SK-N-SH (cell line): ENCODE measurements at places on chromosomes 4 and X.

DNA sequence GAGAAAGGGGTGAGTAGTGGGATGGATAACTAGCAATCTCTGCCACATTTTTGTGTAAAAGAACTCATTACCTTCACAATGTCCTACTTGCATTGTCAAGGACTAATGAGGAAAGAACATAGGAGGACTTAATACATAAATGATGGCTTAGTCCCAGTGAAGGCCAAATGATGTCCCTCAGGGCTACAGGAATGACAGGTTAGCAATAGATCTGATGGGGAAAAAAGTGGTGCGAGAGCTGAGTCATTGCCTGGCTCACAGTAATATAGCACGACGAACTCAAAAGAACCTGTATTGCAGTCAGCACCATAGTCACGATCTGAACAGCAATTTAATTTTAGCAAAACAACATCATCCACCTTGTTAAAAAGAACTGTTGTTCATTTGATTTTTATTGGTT, 70.9 kb upstream of the ARHGAP36 start:
- no peak for DNase-seq
- H3K4me3 ChIP-seq = no peak overlapping the region
- H3K4me1 ChIP-seq = no peaks in the 10 kb centered on the region
- H3K27ac ChIP-seq = no peak overlapping the region
- no peaks in the 10 kb centered on the region; the same call in 1 of the 2 replicates for H3K27me3 ChIP-seq
- H3K36me3 ChIP-seq = no peaks in the 10 kb centered on the region

DNA sequence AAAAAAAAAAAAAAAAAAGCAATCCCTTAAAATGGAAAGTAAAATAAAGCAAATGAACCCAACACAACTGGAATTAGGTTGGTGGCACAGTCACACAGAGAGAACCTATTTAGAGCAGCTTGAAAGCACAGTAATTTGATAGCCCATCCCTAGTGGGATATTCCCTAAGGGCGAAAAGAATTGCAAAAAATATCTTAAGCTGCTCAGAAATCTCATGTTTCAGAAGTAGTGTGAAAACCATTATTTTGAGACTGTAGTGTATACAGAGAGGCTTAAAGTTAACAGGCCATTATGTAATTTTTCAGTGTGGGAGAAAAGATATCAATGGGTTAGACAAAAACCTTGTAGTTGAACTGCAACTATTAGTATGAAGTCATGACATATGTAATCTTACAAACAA, 40.0 kb upstream of the DHX15 start:
- H3K27me3 ChIP-seq = peaks cover 8% of the 10 kb centered on the region; the same call in 1 of the 2 replicates
- H3K27ac ChIP-seq = no peak overlapping the region
- no peak for DNase-seq
- H3K36me3 ChIP-seq = no peaks in the 10 kb centered on the region

GRCh38 chr4:139986106-139986505, 167.9 kb downstream of the MAML3 start:
- no peak overlapping the region for H3K4me3 ChIP-seq
- H3K27ac ChIP-seq = peak overlapping the region; percentile 81
- H3K27me3 ChIP-seq = no peaks in the 10 kb centered on the region
- peaks cover 28% of the 10 kb centered on the region for H3K4me1 ChIP-seq

GRCh38 chrX:71917621-71918343, 7.1 kb downstream of the NHSL2 start:
- no peak overlapping the region for H3K4me3 ChIP-seq
- no peak for DNase-seq
- H3K27me3 ChIP-seq = peaks cover 10% of the 10 kb centered on the region; the same call in 1 of the 2 replicates
- no peaks in the 10 kb centered on the region for H3K36me3 ChIP-seq
- H3K27ac ChIP-seq = no peak overlapping the region

- H3K27ac ChIP-seq = peak within 1 kb of the TSS; percentile 82
- H3K36me3 ChIP-seq = no peaks in the 10 kb centered on the region
- H3K4me1 ChIP-seq = peaks cover 17% of the 10 kb centered on the region; the same call in 1 of the 2 replicates
- DNase-seq = peak; percentile 97
These were observed at the start of gene IDUA for GRCh38 chr4:986879-987623. TSS of gene IDUA (plus strand) at chr4:987044. CDS start at chr4:987085, 41 bp downstream.

DNA sequence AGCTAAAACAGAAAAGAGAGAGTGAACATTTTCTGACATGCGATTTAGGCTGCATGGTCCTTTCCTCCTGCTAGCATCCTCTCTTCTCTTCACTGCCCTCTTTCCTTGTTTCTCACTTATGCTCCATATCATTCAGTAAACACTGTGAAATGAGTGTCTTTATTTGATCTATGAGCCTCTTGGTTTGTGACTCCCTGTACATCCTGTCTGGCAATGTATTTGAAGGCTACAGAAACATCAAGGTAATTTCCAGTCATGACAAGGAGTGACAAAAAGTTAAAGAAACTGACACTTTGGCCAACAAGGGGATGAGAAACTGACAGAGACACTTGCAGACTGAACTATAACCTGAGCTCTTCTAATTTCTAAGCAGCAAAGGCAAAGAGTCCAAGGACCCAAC, 8.7 kb downstream of the FTHL17 start:
- H3K27ac ChIP-seq = no peak overlapping the region
- no peaks in the 10 kb centered on the region for H3K4me1 ChIP-seq
- no peaks in the 10 kb centered on the region for H3K36me3 ChIP-seq
- H3K4me3 ChIP-seq = no peak overlapping the region
- DNase-seq = no peak

DNA sequence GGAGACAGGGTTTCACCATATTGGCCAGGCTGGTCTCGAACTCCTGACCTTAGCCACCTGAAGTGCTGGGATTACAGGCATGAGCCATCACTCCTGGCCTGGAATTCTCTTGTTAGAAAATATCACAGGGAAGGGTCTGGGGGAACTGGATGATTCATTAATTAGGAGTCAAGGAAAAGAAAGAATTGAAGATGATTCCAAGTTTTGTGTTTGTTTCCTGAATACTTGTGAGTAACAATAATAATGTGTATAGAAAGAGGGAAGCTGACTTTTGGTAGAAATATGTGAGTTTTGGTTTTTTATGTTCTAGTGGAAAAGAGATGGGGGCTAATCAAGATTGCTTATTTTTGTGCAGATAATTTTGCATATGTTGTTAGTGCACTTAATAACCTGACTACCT, 77.3 kb upstream of the CLNK start:
- H3K4me3 ChIP-seq = no peak overlapping the region
- no peaks in the 10 kb centered on the region for H3K36me3 ChIP-seq
- no peak for DNase-seq
- H3K4me1 ChIP-seq = no peaks in the 10 kb centered on the region
- no peak overlapping the region for H3K27ac ChIP-seq

GRCh38 chr4:116001291-116001690, 887.9 kb upstream of the NDST4 start:
- no peaks in the 10 kb centered on the region for H3K27me3 ChIP-seq
- H3K27ac ChIP-seq = no peak overlapping the region
- no peaks in the 10 kb centered on the region for H3K4me1 ChIP-seq
- no peaks in the 10 kb centered on the region for H3K36me3 ChIP-seq

- no peak overlapping the region for H3K27ac ChIP-seq
- DNase-seq = no peak
- H3K4me1 ChIP-seq = no peaks in the 10 kb centered on the region
- no peaks in the 10 kb centered on the region for H3K36me3 ChIP-seq
These were observed 27.5 kb upstream of the ABCG2 start for GRCh38 chr4:88185906-88186305.

- no peaks in the 10 kb centered on the region; the same call in 1 of the 2 replicates for H3K4me1 ChIP-seq
- no peak overlapping the region for H3K27ac ChIP-seq
- H3K4me3 ChIP-seq = no peak overlapping the region
- peaks cover 78% of the 10 kb centered on the region for H3K27me3 ChIP-seq
- no peak for DNase-seq
These were observed 47.7 kb downstream of the FGFRL1 start for GRCh38 chr4:1058997-1059665.

GRCh38 chrX:57651169-57651919, 28.7 kb downstream of the NLRP2B start:
- no peaks in the 10 kb centered on the region for H3K4me1 ChIP-seq
- DNase-seq = no peak
- H3K36me3 ChIP-seq = no peaks in the 10 kb centered on the region
- H3K27me3 ChIP-seq = no peaks in the 10 kb centered on the region
- no peak overlapping the region for H3K27ac ChIP-seq

GRCh38 chr4:81062001-81062400, 31.5 kb downstream of the BMP3 start:
- no peaks in the 10 kb centered on the region for H3K36me3 ChIP-seq
- DNase-seq = no peak
- no peak overlapping the region for H3K27ac ChIP-seq
- no peaks in the 10 kb centered on the region for H3K4me1 ChIP-seq
- no peak overlapping the region for H3K4me3 ChIP-seq
- peaks cover 20% of the 10 kb centered on the region; the same call in 1 of the 2 replicates for H3K27me3 ChIP-seq

- H3K36me3 ChIP-seq = no peaks in the 10 kb centered on the region
- H3K27me3 ChIP-seq = peaks cover 5% of the 10 kb centered on the region; the same call in 1 of the 2 replicates
- peak; percentile 33 for DNase-seq
- no peak overlapping the region for H3K4me3 ChIP-seq
- no peak overlapping the region for H3K27ac ChIP-seq
- no peaks in the 10 kb centered on the region for H3K4me1 ChIP-seq
These were observed 270.5 kb upstream of the GPC4 start for GRCh38 chrX:133685822-133686221.

GRCh38 chr4:14857981-14858380, 144.3 kb upstream of the CPEB2 start:
- no peak for DNase-seq
- no peaks in the 10 kb centered on the region for H3K4me1 ChIP-seq
- no peak overlapping the region for H3K4me3 ChIP-seq
- no peaks in the 10 kb centered on the region for H3K36me3 ChIP-seq

- DNase-seq = no peak
- no peaks in the 10 kb centered on the region for H3K36me3 ChIP-seq
- H3K27ac ChIP-seq = peak overlapping the region; percentile 75
- H3K4me3 ChIP-seq = no peak overlapping the region
These were observed 59.5 kb upstream of the KDR start for GRCh38 chr4:55184600-55185523.

DNA sequence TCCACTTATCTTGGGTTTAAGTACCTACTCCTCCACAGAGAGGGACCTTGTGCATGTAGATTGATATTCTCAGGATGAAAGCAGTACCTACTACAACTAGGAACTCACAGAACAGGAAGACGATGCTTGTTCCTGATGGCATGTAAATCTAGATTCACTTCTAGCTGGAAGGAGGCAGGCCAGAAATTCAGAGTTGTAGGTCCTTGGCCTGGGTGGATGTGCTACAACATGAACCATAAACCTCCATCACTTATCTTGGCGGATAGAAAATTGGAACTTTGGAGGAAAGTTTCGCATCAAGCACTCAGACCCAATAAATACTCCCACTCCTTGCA, 9.3 kb upstream of the SMIM20 start:
- H3K27me3 ChIP-seq = no peaks in the 10 kb centered on the region
- H3K4me1 ChIP-seq = no peaks in the 10 kb centered on the region; the same call in 1 of the 2 replicates
- no peak overlapping the region for H3K4me3 ChIP-seq
- no peak for DNase-seq
- H3K27ac ChIP-seq = no peak overlapping the region
- H3K36me3 ChIP-seq = no peaks in the 10 kb centered on the region

DNA sequence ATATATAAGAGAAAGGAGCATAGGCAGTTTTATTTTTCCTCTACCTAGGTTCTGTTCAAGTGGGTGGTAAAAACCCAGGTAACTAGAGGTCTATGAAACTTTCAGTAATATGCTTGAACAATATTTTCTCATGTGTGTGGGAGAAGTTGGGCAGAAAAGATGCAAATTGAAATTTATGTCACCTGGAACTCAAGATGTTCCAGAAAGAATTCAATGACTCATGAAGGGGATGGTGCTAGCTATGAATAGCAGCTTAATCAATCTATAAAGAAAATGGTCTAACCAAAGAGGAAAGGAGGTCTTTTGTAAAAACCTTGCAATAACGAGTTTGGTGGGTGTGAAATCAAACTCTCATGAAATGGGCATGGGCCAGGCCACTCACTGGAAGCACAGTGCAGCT, 263.8 kb downstream of the INPP4B start:
- H3K36me3 ChIP-seq = no peaks in the 10 kb centered on the region
- no peaks in the 10 kb centered on the region; the same call in 1 of the 2 replicates for H3K27me3 ChIP-seq
- no peak for DNase-seq
- H3K4me1 ChIP-seq = no peaks in the 10 kb centered on the region

GRCh38 chrX:148417934-148418333, 82.5 kb upstream of the AFF2 start:
- H3K4me1 ChIP-seq = no peaks in the 10 kb centered on the region
- DNase-seq = no peak

GRCh38 chrX:31499109-31499508, 427.3 kb upstream of the FTHL17 start:
- no peaks in the 10 kb centered on the region for H3K36me3 ChIP-seq
- no peak for DNase-seq
- H3K27ac ChIP-seq = no peak overlapping the region
- peaks cover 5% of the 10 kb centered on the region; the same call in 1 of the 2 replicates for H3K4me1 ChIP-seq

DNA sequence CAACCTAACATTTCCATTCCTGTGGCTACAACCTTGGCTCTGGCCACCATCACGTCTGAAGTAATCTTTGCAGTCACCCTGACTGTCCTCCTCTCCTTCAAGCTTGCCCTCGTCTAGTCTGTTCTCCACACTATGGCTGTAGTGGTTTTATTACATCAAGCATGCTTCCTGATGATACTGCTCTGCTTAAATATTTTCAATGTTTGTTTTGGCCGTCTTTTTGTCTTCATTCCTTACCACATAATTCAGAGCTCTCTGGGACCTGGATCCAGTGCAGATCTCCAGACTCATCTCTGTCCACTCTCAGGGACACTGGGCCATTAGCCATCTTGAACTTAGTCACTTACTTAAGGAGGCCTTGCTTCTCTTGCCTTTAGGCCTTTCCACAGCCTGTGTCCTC, 27.7 kb upstream of the FREM3 start:
- no peaks in the 10 kb centered on the region for H3K36me3 ChIP-seq
- H3K4me1 ChIP-seq = peaks cover 13% of the 10 kb centered on the region; the same call in 1 of the 2 replicates
- no peak for DNase-seq
- H3K27ac ChIP-seq = peak overlapping the region; percentile 79

GRCh38 chrX:150940844-150941495, 42.2 kb upstream of the HMGB3 start:
- no peaks in the 10 kb centered on the region for H3K36me3 ChIP-seq
- no peaks in the 10 kb centered on the region; the same call in 1 of the 2 replicates for H3K27me3 ChIP-seq
- no peak overlapping the region for H3K4me3 ChIP-seq
- H3K27ac ChIP-seq = no peak overlapping the region
- no peak for DNase-seq

GRCh38 chr4:146054676-146055075, 116.1 kb upstream of the ZNF827 start:
- no peak overlapping the region for H3K4me3 ChIP-seq
- H3K27me3 ChIP-seq = no peaks in the 10 kb centered on the region
- H3K27ac ChIP-seq = no peak overlapping the region
- peaks cover 12% of the 10 kb centered on the region; the same call in 1 of the 2 replicates for H3K4me1 ChIP-seq
- no peak for DNase-seq

- no peak overlapping the region for H3K27ac ChIP-seq
- H3K4me1 ChIP-seq = no peaks in the 10 kb centered on the region
- no peak for DNase-seq
- no peaks in the 10 kb centered on the region for H3K36me3 ChIP-seq
- H3K27me3 ChIP-seq = no peaks in the 10 kb centered on the region
These were observed 344.4 kb downstream of the NR3C2 start for GRCh38 chr4:148097801-148098200.

- H3K4me1 ChIP-seq = no peaks in the 10 kb centered on the region
- H3K36me3 ChIP-seq = no peaks in the 10 kb centered on the region
- no peak overlapping the region for H3K4me3 ChIP-seq
- no peak overlapping the region for H3K27ac ChIP-seq
- peak; percentile 27 for DNase-seq
- peaks cover 42% of the 10 kb centered on the region for H3K27me3 ChIP-seq
These were observed 765 bp upstream of the DGKK start for GRCh38 chrX:50471390-50471789.
